ENCODE measurements at places on chromosomes 1 and 21. TPM values are rescaled to one million over a fixed set of nuclear protein-coding genes. Genes with fewer than 3 reads are reported as not detected.

DNA sequence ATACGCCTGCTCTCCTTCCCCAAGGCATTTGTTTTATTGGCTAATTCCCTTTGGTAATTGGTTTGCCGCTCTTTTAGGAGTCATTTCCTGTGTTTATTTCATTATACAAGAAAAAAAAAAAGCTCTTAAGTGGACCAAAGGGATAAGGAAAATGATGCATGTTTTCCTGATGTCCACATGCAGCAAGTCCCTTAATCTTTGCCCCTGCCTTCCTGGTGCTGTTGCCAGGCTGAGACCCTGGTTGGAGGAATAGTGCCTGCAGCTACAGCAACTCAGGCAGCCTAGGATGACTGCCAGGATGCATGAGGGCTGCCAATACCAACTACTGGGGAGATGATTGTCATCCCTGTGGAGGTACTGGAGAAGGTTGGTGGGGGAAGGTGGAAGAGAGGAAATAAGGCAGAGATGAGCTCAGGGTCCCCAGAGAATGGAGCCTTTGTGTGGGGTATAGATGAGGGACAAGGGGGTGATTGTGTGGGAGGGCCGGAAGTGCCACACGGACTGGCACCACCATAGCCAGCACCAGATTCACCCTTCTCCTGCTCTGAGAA lies 6.1 kb upstream of the GATAD2B start:
- no peak for DNase-seq

GRCh38 chr1:171110621-171111326 lies 20.1 kb downstream of the FMO3 start:
- no peak for DNase-seq

- DNase-seq, result no peak
Measured at GRCh38 chr1:208300084-208300770, 56.0 kb upstream of the PLXNA2 start.

GRCh38 chr1:106222403-106222802 lies 834.1 kb upstream of the PRMT6 start:
- no peak for DNase-seq

- DNase-seq, result no peak
Measured at GRCh38 chr1:67239738-67240137, 67.9 kb upstream of the IL12RB2 start.

GRCh38 chr1:230843503-230844309 lies 24.6 kb downstream of the C1orf198 start:
- no peak for DNase-seq

DNA sequence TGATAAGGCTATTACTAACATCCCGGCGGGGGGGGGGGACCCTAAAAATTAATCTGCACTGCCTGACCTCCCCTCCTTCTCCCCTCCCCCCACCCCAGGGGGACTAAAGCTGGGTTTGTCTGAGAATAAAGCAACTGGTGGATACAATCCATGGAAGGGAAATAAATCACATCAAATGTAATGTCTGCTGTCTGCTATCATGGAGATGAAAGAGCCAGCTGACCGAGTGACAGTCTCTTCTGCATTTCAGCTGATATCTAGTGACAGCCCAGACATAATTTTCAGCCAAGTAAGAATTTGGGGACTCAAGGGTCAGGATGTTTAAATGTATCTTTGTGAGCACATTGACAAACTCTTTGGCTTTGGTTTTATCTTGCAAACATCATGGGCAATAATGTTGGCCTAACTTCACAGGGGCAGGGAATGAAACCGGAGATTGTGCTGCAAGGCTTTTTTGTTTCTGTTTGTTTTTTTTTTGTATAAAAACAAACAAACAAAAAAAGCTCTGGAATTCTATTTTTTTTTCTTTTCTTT lies 44.7 kb downstream of the HTR6 start:
- DNase-seq, result no peak

DNA sequence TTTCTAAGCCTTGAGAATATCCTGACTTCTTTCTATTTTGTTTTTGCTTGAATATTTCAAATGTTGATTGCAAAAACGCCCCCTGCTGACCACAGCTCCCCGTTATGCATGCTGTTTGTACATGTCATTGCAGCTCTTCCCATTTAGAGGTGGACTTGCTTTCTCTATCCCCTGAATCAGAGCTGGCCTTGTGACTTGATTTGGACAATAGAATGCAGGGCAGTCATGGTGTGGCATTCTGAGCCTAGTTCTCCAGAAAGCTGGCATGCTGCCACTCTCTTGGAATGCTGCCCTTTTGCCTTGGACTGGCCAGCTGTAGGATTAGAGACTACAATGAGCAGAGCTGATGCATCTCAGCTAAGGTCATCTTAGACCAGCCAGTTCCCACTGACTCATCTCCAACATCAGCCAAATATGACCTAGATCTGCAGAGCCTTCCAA lies 1561.5 kb downstream of the MRPL39 start:
- DNase-seq, result peak; percentile 73

DNA sequence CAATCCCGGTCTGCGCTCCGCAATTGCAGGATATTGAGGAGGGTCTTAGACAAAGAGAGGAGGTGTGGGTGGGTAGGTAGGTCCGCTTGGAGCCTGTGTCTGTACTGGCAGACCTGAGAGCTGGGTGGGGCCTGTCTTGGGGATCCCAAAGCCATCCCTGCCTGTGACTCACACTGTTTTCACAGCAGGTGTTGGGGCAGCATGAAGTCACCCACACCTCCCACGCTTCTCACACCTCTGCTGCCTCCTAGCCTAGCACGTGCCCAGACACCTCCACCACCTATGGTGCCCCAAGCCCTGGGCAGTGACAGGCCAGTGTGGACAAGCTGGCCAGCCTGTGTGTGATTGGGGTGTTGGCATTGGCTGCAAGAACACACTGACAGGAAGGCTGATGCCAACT lies 65.7 kb upstream of the ECE1 start:
- no peak for DNase-seq

GRCh38 chr1:239931341-239931740 lies 160.3 kb upstream of the FMN2 start:
- DNase-seq, result no peak

- no peak for DNase-seq
Measured at GRCh38 chr21:31500071-31500470, 156.0 kb upstream of the TIAM1 start.

DNA sequence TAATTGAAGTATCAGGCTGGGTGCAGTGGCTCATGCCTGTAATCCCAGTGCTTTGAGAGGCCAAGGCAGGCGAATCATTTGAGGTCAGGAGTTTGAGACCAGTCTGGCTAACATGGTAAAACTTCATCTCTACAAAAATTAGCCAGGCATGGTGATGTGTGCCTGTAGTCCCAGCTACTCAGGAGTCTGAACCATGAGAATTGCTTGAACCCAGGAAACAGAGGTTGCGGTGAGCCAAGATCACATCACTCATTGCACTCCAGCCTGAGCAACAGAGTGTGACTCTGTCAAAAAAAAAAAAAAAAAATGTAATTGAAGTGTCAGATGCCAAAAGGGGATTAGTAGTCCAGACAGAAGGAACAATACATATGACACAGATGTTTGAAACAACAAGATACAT lies 56.7 kb downstream of the SLC44A5 start:
- no peak for DNase-seq

DNA sequence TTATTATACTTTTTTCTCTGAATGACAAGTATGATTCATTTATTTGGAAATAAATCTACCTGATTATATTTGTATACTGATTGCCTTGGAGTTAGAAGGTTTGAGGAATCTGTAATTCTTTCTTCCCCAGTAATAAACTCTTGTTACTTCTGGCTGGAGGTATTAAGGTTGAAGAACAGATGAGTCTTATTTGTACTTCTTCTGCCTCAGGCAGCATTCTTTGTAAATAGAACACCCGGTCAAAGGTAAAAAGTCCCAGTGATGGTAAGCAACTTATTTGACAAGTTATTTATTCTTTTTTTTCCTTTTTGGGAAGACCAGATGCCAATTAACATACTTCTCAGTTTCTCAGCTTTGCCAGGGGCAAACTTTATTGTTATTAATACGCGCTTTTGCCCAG lies 12.9 kb downstream of the SNX27 start:
- DNase-seq, result no peak

GRCh38 chr1:151756291-151756690 lies 7.0 kb downstream of the MRPL9 start:
- no peak for DNase-seq

- DNase-seq, result no peak
Measured at GRCh38 chr1:13992489-13993285, 292.7 kb downstream of the PRDM2 start.

DNA sequence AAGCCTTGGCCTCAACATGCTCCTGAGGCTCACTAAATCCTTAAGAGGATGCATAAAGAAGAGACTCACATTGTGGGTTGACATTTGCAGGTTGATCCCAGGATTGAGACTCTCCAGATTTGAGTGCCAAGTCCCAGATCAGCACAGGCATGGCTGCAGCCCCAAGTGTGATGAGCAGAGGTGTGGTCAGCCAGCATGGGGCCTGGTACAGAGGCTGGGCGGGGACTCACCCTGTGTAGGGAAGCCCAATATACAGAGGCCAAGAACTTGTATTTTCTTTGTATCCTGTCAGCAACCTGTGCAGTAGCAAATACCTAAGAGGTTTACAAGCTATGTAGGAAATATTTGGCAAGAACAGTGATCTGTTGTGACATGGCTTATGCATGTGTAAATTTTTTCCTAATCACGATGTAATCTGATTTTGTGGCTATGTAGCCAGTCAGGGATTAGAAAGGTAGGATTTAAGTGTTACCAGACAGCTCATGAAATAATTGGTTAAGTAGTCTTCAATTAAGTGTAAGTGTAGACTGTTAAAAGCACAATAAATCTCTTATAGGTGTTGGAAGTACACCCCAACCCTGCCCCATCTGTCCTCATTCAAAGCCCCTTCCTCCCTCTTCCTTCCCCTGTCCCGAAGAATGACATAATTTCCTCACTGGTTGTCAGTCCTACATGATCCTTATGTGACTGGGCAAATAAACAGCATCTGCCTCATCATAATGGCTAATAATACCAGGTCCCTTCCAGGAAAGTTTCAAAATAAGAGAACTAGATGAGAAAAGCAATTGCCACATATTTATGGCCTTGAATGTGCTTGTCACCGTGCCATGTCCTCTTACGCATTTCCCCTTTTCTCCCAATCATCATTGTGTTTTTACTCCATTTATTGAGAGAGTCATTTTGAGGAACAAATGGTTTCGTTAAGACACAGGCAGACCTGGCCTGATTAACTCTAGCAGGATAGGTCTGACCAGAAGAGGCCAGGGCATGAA lies 120.9 kb downstream of the HLX start:
- DNase-seq, result no peak

- DNase-seq, result peak; percentile 38
Measured at GRCh38 chr1:171654942-171655745, 2.7 kb upstream of the MYOC start.

DNA sequence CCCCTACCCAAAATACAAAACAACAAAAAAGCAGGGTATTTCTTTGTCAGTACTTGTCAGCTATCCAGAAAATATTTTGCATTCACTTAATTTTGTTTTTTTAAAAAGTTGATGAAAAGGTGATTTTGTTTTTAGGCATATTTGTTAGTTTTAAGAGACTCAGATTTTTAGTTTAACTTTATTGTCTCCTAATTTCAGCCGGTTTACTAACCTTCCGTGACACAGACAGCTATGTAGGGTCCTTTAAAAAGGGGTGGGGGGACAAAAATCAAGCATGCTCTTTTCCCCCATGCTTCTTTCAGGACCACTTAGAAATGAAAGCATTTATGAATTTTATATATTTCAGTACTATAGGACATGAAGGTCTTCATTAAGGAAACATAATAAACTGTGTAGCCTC lies 1.6 kb downstream of the PBX1 start:
- no peak for DNase-seq

GRCh38 chr21:34520764-34521508 lies 8.9 kb upstream of the KCNE1 start:
- no peak for DNase-seq

DNA sequence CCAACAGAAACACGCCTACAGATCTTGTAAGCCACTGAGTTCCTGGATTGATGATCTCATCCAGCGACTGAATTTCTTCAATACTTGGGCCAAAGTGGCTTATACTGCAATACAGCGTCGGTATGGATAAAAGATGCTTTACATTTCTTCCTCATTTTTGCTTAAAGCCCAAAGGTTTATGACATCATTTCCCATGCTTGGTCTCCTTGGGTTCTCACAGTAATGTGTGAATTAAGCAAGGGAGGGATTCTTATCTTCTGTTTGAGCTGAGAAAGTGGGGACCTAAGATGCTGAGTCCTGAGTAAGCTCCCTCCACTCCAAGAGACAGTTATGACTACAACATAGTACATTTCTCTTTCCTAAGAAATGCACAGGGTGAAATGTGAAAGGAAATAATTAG lies 39.5 kb downstream of the LBR start:
- DNase-seq, result no peak

DNA sequence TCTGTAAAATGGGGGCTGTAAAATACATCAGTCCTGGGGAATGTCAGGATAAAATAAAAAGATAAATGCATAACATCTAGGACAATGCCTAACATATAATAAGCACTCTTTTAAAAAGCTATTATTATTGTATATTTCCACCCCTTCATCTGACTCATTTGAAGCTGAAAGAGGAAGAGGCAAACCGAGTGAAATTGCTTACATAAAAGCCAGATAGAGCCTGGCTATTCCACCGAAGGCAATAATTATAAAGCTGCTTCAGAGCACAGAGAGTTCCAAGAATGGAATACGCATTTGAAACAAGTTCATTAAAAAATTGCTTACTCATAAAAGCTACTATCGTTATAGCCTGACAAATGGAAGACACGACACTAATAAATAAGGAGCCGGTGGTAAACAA lies 186.1 kb upstream of the CAMK1G start:
- no peak for DNase-seq

DNA sequence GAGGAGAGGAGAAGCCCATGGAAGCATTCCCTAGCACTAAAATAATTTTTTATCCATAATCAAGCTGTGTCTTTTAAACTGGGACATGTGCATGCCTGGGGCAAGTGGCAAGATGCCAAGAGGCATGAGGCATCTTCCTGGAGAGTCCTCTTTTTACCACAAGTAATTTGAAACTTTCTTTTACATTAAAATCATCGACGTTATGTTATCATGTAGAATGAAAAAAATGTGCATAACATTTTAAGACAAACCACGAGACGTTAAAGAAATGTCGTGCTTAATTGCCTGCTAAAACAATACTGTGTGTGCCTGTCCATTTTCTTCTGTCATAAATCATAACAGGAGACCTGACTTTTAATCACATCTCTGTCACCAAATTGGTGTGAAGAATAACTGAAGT lies 1.5 kb downstream of the STYXL2 start:
- no peak for DNase-seq

DNA sequence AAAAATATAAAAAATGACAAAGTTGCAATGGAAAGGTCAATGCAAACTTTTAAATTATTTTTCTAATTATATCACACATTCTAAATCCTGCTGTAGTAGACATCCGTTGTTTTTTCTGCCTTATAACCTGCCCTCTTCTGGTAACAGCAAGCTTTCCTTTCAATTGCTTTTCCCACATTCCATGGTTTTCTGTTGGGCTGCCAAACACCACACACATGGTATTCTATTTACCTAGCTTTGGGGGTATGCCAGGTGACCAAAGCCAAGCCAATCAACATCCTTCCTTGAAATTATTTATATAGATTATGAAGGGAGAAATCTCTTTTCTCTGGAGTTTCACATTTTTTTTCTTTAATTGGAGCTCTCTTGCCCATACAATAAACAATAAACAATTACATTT lies 3.4 kb upstream of the LAMC1 start:
- DNase-seq, result peak; percentile 74

Gene DISP3
- 0.33 TPM for total RNA-seq

Gene SMCP
- total RNA-seq, result not detected

Gene TTLL7
- total RNA-seq, result 25.7 TPM

Gene SYT2
- total RNA-seq, result not detected

Gene CYYR1
- total RNA-seq, result 4.3 TPM

Gene BECN2
- not detected for total RNA-seq

Gene SPRR1A
- total RNA-seq, result not detected

Gene COA6
- 5.7 TPM for total RNA-seq

Gene FYB2
- total RNA-seq, result 3.4 TPM

Gene BTBD8
- 6.6 TPM for total RNA-seq

Gene ZYG11B
- total RNA-seq, result 16.3 TPM

Gene HCN3
- total RNA-seq, result 2.9 TPM
